ENCODE measurements at places on chromosomes 3 and 15. TPM values are rescaled to one million over a fixed set of nuclear protein-coding genes. Genes with fewer than 3 reads are reported as not detected.

CORO2B gene
- 3.2 TPM for total RNA-seq

HYAL1 gene
- total RNA-seq, result 2.0 TPM

A4GNT gene
- not detected for total RNA-seq

GRCh38 chr3:195548006-195548405, 4.9 kb upstream of the PPP1R2 start:
- peaks cover 2% of the 10 kb centered on the region for H3K36me3 ChIP-seq
- no peak for DNase-seq
- H3K27ac ChIP-seq, result no peak overlapping the region
- H3K4me1 ChIP-seq, result peaks cover 6% of the 10 kb centered on the region

- no peaks in the 10 kb centered on the region for H3K4me1 ChIP-seq
- DNase-seq, result no peak
- H3K4me3 ChIP-seq, result no peak overlapping the region
- no peaks in the 10 kb centered on the region for H3K27me3 ChIP-seq
- no peak overlapping the region for H3K27ac ChIP-seq
- H3K36me3 ChIP-seq, result no peaks in the 10 kb centered on the region
These were observed 195.9 kb downstream of the TP63 start for GRCh38 chr3:189827108-189827507.

GRCh38 chr3:19811689-19812088, 122.3 kb downstream of the EFHB start:
- H3K27ac ChIP-seq, result no peak overlapping the region
- no peaks in the 10 kb centered on the region for H3K36me3 ChIP-seq
- H3K27me3 ChIP-seq, result no peaks in the 10 kb centered on the region
- DNase-seq, result no peak
- peaks cover 4% of the 10 kb centered on the region for H3K4me1 ChIP-seq

- DNase-seq, result no peak
- peaks cover 18% of the 10 kb centered on the region for H3K36me3 ChIP-seq
- H3K27ac ChIP-seq, result no peak overlapping the region
- H3K27me3 ChIP-seq, result no peaks in the 10 kb centered on the region
- H3K4me1 ChIP-seq, result peaks cover 3% of the 10 kb centered on the region
- H3K4me3 ChIP-seq, result no peak overlapping the region
These were observed 36.6 kb downstream of the ATP6V1A start for GRCh38 chr3:113783463-113783862.

DNA sequence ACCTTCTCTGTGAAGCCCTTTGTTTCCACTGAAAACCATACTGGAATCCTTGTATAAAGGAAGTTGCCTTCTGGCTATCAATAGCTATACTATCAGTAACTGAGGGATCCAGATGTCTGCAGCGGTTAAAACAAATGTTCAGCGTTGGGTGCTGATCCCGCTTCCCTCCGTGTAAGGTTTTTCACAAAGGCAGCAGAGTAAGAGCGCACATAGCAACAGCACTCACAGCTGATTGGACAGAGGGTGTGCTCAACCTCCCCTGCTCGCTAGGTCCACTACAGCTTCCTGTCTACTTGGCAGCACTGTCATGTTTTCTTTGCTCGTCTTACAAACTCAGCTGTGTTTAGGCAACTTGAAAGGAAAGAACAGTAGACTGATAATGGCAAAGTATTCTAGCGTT, 27.3 kb downstream of the ATOSA start:
- no peaks in the 10 kb centered on the region for H3K36me3 ChIP-seq
- H3K4me1 ChIP-seq, result no peaks in the 10 kb centered on the region
- H3K27ac ChIP-seq, result no peak overlapping the region
- H3K4me3 ChIP-seq, result no peak overlapping the region
- DNase-seq, result peak; percentile 68
- no peaks in the 10 kb centered on the region for H3K27me3 ChIP-seq

DNA sequence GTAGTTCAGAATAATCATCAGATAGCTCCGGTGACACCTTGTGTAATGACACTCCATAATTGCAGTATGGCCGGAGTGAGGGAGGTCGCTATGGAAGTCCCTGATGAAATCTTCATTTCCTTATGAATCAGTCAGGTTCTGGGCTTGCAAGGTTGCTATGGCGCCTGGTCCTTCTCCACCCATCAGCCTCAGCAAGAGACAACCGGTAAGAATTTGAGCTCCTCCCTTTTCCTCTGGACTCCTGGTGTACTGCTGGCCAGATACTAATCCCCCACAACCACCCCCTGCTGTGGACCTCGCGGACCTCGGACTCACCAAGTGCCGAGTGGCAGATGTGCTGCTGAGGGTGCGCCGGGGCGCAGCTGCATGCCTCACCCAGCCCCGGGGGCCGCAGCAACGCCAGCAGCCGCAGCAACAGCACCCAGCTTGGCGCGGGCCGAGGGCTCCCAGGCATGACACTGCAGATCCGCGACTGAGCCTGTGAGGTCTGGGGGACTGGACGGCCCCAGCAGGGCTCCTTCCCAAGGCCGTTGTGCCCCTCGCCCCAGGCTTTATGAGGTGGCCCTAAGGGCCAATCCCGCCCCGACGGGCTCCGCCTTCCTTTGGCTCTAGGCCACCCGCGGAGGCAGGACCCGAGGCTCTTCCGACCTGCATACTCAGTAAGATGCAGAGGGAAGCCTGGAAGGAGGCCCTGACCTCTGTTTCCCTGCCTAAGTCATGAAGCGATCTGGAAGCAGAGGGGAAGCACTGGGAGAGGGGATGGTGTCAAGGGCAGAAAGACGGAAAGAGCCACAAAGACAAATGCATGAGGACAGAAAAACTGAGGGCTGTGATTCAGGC, at the start of gene TIMP4:
TIMP4 (minus strand) TSS at position 526 of the 840 bp plus-strand sequence; CDS start at position 454, 72 bp downstream.
- peaks cover 3% of the 10 kb centered on the region for H3K36me3 ChIP-seq
- no peaks in the 10 kb centered on the region for H3K27me3 ChIP-seq
- peak; percentile 63 for DNase-seq
- H3K4me3 ChIP-seq, result peak within 1 kb of the TSS; percentile 54
- peak within 1 kb of the TSS; percentile 52 for H3K27ac ChIP-seq
- H3K4me1 ChIP-seq, result peaks cover 5% of the 10 kb centered on the region

DNA sequence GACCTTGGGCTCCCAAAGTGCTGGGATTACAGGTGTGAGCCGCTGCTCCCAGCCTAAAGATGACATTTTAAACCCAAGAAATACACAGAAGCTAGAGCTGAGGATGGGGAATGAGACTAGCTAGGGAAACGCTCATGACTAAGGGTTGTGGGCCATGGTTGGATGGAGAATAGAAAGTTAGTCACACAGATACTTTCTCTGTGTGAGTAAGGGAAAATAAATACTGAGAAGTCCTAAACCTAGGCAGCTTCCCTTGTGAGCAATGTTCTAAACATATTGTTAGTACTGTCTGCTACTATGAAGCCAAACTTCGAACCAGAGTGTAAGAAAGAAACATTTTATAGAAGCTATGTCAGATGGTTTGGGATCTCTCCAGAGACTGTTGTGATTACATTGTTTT, 304.8 kb upstream of the STAC start:
- no peaks in the 10 kb centered on the region for H3K36me3 ChIP-seq
- DNase-seq, result no peak
- H3K4me3 ChIP-seq, result no peak overlapping the region
- H3K27ac ChIP-seq, result no peak overlapping the region
- H3K27me3 ChIP-seq, result no peaks in the 10 kb centered on the region
- H3K4me1 ChIP-seq, result no peaks in the 10 kb centered on the region

DNA sequence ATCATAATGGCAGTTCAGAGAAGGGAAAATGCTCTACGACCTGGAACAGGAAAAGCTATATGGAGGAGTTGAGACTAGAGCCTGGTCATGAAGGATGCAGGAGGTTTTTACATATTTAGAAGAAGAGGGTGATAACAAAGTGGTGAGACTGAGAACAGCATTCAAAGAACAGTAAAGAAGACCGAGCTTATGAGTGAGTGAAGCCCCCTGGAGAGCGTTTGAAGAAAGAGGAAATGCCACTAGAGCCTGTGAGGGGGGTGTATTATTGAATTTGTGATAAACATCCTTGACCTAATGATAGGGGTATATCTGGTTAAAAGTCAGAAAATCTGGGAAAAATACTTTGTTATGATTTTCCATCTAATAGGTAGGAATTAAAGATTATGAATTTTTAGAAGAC, 4.2 kb downstream of the PARP9 start:
- DNase-seq, result no peak
- no peak overlapping the region for H3K27ac ChIP-seq
- no peaks in the 10 kb centered on the region for H3K36me3 ChIP-seq
- no peaks in the 10 kb centered on the region for H3K27me3 ChIP-seq
- peaks cover 9% of the 10 kb centered on the region for H3K4me1 ChIP-seq
- H3K4me3 ChIP-seq, result no peak overlapping the region

DNA sequence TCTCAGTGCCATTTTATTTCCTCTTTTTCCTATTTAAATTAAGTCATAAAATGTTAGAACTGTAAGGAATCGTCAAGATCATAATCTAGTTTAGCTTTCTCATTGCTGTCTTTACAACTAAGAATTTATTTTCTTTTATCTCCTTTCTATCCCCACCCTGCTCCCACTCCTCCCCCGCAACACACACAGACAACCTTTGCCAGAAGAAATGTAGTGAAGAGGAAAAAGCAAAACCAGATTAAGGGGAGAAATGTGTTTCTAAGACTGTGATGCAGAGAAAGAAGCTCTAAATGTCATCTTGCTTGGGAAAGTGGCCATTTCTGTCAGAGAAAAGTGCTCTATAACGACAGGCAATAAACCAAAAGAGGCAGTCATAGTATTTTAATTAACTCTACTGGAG, 78.3 kb upstream of the MLF1 start:
- H3K27me3 ChIP-seq, result no peaks in the 10 kb centered on the region
- no peaks in the 10 kb centered on the region for H3K4me1 ChIP-seq
- no peak overlapping the region for H3K4me3 ChIP-seq
- H3K36me3 ChIP-seq, result peaks cover under 1% of the 10 kb centered on the region

Data from H9 (cell line).